Panc1 (cell line): ENCODE measurements at places on chromosomes 6 and 20. TPM values are rescaled to one million over a fixed set of nuclear protein-coding genes. Genes with fewer than 3 reads are reported as not detected.

GRCh38 chr6:75446241-75446880 is 47.2 kb downstream of the FILIP1 start:
- no peaks in the 10 kb centered on the region; the same call in 1 of the 2 replicates for H3K4me1 ChIP-seq
- H3K4me3 ChIP-seq: no peak overlapping the region
- no peaks in the 10 kb centered on the region for H3K36me3 ChIP-seq
- no peak for DNase-seq
- H3K27me3 ChIP-seq: no peaks in the 10 kb centered on the region
- no peak overlapping the region for H3K27ac ChIP-seq

GRCh38 chr6:138970856-138971425 is 17.1 kb downstream of the REPS1 start:
- H3K27ac ChIP-seq: no peak overlapping the region
- no peaks in the 10 kb centered on the region for H3K27me3 ChIP-seq
- H3K4me3 ChIP-seq: no peak overlapping the region
- peak; percentile 68 for DNase-seq
- H3K36me3 ChIP-seq: no peaks in the 10 kb centered on the region

DNA sequence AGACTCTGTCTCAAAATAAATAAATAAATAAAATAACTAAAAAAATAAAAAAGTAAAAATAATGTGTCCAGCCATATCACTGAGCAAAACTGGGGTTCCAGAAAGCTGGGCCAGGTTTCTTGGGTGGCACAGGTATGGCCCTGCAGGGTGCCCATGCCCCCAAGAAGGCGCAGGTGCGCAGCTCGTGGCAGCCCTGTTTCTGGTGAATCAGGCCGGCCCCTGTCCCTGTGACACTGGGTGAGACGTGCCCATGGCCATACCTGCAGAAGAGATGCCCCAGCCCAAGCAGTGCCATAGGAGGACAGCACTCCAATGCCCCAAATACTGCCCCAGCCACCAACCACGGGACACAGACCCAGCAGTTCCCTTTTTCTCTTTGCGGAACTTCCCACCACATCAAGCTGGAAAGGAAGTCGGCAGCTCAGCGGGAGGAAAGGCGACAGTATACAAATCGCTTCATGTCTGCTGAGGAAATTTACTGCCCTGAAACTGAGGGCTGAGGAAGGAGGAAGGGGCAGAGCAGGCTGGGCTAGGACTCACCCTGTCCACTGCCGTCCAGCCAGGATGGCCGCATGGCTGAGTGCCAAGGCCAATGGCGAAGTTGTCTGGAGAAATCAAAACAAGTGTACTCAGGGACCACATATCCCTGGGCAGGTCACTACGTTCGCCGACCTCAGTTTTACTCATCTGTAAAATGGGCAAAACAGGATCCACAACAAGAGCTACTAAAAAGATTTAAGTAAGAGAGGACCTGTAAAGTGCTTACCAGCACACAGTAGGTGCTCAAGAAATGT is 55.4 kb downstream of the PREX1 start:
- no peaks in the 10 kb centered on the region for H3K27me3 ChIP-seq
- no peak overlapping the region for H3K27ac ChIP-seq
- no peak overlapping the region for H3K4me3 ChIP-seq
- H3K4me1 ChIP-seq: peaks cover 5% of the 10 kb centered on the region; the same call in 1 of the 2 replicates
- DNase-seq: no peak

DNA sequence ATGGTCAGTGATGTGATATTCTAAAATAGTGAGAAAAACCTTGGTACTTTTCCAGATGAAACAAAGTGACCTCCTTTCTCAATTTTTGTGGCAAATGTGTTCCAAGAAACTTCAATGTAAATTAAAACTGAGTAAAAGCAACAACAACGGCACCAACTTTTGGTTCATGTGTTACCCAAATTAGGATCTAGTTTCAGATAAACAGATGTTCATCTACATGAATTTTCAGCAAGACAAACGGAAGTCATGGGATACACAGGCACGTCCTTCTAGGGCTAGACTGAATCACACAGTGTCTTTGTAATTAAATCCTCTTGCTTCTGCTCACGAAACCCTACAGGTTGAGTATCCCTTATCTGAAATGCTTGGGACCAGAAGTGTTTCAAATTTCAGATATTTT is 915.2 kb downstream of the TFAP2A start:
- no peaks in the 10 kb centered on the region for H3K36me3 ChIP-seq
- H3K4me1 ChIP-seq: peaks cover 6% of the 10 kb centered on the region; the same call in 1 of the 2 replicates
- peak overlapping the region; percentile 39; the same call in 1 of the 2 replicates for H3K27ac ChIP-seq
- no peak overlapping the region for H3K4me3 ChIP-seq
- no peak for DNase-seq
- H3K27me3 ChIP-seq: no peaks in the 10 kb centered on the region

GRCh38 chr6:21019614-21020013 is 485.4 kb downstream of the CDKAL1 start:
- DNase-seq: no peak
- H3K27ac ChIP-seq: no peak overlapping the region
- H3K4me1 ChIP-seq: no peaks in the 10 kb centered on the region; the same call in 1 of the 2 replicates
- no peaks in the 10 kb centered on the region for H3K36me3 ChIP-seq

DNA sequence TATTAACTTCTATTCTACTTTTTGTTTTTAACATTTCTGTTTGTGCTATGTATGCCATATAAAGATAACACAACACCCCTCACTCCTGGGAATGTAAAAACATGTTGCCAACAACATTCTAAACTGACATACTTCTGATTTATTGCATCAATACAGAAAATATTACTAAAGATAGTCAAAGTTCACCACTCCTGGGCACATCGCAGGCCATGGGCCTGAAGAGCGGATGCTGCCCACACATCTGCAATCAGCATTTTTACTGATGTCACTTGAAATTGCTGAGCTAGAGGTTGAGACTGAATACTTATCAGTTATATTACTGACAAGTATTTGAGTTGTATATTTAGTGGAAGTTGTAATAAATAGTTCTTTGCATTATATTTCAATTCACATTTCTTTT is 711.9 kb upstream of the EPHA7 start:
- H3K4me1 ChIP-seq: peaks cover 6% of the 10 kb centered on the region; the same call in 1 of the 2 replicates
- no peak overlapping the region for H3K4me3 ChIP-seq
- H3K27ac ChIP-seq: no peak overlapping the region

DNA sequence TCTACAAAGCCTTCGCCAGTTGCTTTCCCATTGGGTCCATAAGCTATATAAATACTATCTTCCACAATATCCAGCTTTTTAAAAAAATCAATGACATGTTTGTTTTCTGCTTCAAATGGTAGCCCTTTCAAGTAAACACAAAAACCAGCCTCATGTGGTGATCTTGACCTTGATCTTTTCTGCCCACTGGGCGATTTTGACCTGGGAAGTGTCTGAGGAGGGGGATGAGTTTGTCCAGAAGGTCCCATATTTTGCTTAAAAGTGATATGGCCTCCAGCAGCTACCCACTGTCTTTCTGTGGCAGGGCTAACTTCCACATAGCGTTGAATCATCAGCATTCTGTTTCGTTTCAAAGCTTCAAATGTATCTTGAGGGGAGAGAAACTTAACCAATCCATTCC is 10.8 kb downstream of the CPNE1 start:
- H3K27ac ChIP-seq: no peak overlapping the region
- DNase-seq: no peak
- peaks cover 4% of the 10 kb centered on the region for H3K4me1 ChIP-seq
- H3K36me3 ChIP-seq: peaks cover 22% of the 10 kb centered on the region
- no peak overlapping the region for H3K4me3 ChIP-seq

GRCh38 chr6:96724641-96725040 is 112.6 kb downstream of the GPR63 start:
- DNase-seq: no peak
- no peaks in the 10 kb centered on the region; the same call in 1 of the 2 replicates for H3K27me3 ChIP-seq
- no peak overlapping the region for H3K27ac ChIP-seq
- H3K4me3 ChIP-seq: no peak overlapping the region
- H3K36me3 ChIP-seq: no peaks in the 10 kb centered on the region

- H3K27ac ChIP-seq: no peak overlapping the region
- H3K4me1 ChIP-seq: no peaks in the 10 kb centered on the region
- no peaks in the 10 kb centered on the region for H3K36me3 ChIP-seq
- DNase-seq: no peak
- H3K27me3 ChIP-seq: no peaks in the 10 kb centered on the region; the same call in 1 of the 2 replicates
These were observed 48.5 kb upstream of the TTPAL start for GRCh38 chr20:44426879-44427790.

- no peak overlapping the region for H3K4me3 ChIP-seq
- 0 out of 2 replicates have a peak, but pooled peaks cover 3% of the 10 kb centered on the region for H3K4me1 ChIP-seq
- no peak overlapping the region for H3K27ac ChIP-seq
- H3K36me3 ChIP-seq: no peaks in the 10 kb centered on the region
These were observed 49.8 kb downstream of the FRK start for GRCh38 chr6:116010790-116011401.

GRCh38 chr6:157503018-157503747 is 122.2 kb downstream of the ZDHHC14 start:
- H3K27ac ChIP-seq: no peak overlapping the region
- H3K27me3 ChIP-seq: no peaks in the 10 kb centered on the region
- H3K36me3 ChIP-seq: no peaks in the 10 kb centered on the region
- no peaks in the 10 kb centered on the region for H3K4me1 ChIP-seq

DNA sequence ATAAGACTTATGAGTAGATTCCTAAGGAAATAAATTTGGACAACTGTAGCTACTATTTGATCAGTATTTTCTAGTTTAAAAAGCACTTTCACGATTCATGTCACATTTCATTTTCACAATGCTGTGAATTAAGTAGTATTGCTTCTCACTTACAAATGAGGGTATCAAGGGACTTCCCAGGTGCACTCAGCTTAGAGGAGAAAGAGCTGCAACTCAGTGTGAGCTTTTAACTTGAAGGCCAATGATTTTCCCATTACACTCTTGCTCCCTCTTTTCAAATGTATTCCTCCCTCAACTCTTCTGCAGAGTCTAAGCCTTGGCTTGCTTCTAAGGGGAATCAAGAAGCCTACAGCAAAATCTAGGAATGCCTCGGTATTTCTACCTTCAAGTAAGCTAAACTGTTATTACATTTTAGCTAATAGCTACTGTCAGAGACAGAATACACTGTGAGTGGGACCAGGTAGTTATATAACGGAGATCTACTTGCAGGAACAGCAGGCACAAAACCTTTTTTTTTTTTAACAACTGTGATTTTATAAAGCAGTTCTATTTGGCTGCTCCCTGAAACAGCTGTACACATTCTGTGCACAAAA is 339.0 kb downstream of the SYNE1 start:
- DNase-seq: no peak
- H3K27ac ChIP-seq: no peak overlapping the region
- no peak overlapping the region for H3K4me3 ChIP-seq
- no peaks in the 10 kb centered on the region for H3K27me3 ChIP-seq
- H3K4me1 ChIP-seq: no peaks in the 10 kb centered on the region

DNA sequence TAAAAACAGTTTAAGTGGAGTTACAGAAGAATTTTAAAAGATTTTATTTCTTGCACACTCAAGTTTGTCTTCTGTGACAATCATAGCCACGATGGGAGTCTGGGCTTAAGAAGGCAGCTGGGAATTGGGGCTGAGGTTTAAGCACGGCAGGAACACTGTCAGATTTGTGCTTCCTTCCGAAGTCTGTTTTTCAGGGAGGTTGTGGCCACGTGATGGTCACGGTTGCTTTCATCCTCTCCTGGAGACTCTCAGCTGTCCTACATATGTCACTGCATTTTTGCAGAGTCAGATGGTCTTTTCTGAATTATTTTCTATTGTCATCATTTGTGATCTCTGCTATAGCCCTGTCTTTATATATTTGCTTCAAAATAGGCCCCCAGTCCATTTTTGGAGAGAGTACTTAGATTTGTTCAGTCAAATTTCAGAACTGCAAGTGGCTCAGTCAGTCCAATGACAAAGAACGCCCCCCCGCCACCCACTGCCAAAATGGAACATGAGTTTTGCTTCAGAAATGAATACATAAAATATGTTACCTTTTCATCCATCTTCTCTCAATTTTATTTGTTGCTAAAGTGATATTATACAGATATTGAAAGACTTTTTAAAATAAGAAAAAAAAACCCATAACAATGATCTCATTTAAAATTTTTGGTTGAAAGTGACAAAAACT is 111.8 kb upstream of the ZFP64 start:
- no peaks in the 10 kb centered on the region; the same call in 1 of the 2 replicates for H3K27me3 ChIP-seq
- H3K36me3 ChIP-seq: no peaks in the 10 kb centered on the region
- no peak overlapping the region for H3K27ac ChIP-seq
- no peak for DNase-seq

GRCh38 chr6:134267917-134268361 is 50.0 kb downstream of the SGK1 start:
- H3K27me3 ChIP-seq: no peaks in the 10 kb centered on the region
- H3K27ac ChIP-seq: no peak overlapping the region
- no peak for DNase-seq
- no peaks in the 10 kb centered on the region for H3K36me3 ChIP-seq

The DCDC2 gene
- total RNA-seq: 0.15 TPM

The OPRL1 gene
- 3.9 TPM for total RNA-seq

The REM1 gene
- total RNA-seq: not detected

The HLA-DRB5 gene
- not detected for total RNA-seq

The SEC23B gene
- total RNA-seq: 61.3 TPM

The HFE gene
- total RNA-seq: 12.1 TPM
